ENCODE measurements at places on chromosomes 1 and 21. TPM values are rescaled to one million over a fixed set of nuclear protein-coding genes. Genes with fewer than 3 reads are reported as not detected.

Gene PSEN2
- polyA plus RNA-seq = 29.0 TPM

Gene WNT3A
- not detected for polyA plus RNA-seq

DNA sequence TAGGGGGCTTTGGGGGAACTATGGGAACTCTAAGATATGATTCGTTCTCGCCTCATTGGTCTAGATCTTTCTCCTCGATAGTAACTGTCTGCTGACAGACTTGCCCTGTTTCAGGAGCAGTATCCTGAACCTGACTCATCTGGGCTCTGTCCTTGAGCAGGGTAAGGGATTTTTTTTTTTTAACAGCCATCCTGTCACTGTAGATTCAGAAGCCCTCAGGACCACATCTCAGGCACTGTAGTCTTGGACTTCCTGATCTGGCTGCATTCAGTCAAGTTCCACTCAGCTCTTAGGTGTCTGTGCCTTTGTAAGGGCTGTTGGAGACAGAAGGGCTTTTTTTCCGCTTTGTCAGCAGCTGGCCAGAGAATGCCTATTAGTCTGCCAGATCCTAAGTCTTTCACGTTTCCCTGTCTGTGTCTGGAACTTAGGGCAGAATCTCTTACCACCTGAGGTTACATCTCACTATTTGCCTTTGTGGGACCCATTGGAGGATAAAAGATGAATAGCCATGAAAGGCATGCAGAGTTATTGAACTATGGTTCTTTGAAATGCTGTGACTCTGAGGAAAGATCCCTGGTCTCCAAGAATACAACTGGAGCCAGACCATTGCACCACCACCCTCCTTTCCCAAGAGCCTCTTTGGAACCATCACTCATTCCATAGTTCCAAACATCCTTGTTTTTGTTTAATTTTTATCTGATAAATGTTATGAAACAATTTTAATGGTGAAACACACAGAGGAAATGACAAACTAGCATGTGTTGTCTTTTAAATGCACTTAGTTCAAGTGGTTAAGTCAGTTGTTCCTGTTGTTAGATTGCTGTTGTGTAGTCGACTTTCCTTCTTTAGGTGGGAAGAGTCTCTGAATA is 49.7 kb upstream of the MACF1 start:
- peak; percentile 57 for DNase-seq

GRCh38 chr1:160108888-160109662 is 6.5 kb upstream of the ATP1A2 start:
- peak; percentile 84 for DNase-seq

- no peak for DNase-seq
These were observed 10.9 kb downstream of the RNF11 start for GRCh38 chr1:51247022-51247421.

DNA sequence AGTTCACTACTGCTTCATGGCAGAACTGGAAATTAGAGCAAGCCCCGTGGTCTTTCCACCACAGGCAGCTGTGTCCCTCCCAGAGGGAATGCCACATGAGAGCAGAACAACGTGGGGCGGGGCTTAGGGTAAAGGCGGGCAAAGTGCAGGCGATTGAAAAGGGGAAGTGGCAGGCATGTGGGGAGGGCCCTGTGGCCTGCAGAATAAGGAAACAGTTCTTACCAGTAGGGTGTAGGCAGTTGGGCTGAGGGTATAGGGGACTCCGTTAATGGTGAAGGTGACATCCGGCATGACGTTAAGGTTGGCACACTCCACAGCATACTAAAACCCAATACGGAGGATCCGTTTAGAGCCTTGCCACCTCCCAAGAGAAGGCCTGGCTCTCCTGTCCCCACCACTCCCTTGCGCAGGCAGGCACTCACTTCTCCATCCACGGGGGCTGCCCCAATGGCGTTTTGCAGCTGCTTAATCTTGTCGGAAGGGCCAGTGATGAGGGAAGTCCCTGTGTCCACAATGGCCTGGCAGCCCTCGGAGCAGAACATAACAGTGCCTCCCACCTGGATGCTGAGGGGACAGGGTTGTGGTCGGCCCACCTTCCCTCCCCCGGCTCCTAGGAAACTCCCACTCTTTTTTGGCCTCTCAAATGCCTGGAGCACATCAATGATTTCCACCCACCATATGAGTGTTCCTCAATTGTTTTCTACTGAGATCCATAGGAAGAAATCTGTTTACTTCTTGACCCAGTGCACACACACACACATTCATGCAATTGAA is 9.1 kb upstream of the RAB7B start:
- no peak for DNase-seq

All from spinal cord (tissue), 10 donors.